Activated CD4-positive, alpha-beta T cell treated with anti-CD3 and anti-CD28 coated beads, Interleukin-2, amount 10 ng/mL, durations not matched to agents 7 days and 5 days (primary cell): ENCODE measurements at places on chromosomes 6 and 20. TPM values are rescaled to one million over a fixed set of nuclear protein-coding genes. Genes with fewer than 3 reads are reported as not detected.

The CGA gene
- total RNA-seq, result not detected

The PAX1 gene
- total RNA-seq, result not detected

The PCSK2 gene
- total RNA-seq, result not detected

The RAB44 gene
- 0.15 TPM for total RNA-seq

- peaks cover 2% of the 10 kb centered on the region for H3K27me3 ChIP-seq
- no peaks in the 10 kb centered on the region for H3K4me1 ChIP-seq
- H3K4me3 ChIP-seq, result no peak overlapping the region
- DNase-seq, result no peak
These were observed 129.1 kb upstream of the DOK5 start for GRCh38 chr20:54346276-54346675.

DNA sequence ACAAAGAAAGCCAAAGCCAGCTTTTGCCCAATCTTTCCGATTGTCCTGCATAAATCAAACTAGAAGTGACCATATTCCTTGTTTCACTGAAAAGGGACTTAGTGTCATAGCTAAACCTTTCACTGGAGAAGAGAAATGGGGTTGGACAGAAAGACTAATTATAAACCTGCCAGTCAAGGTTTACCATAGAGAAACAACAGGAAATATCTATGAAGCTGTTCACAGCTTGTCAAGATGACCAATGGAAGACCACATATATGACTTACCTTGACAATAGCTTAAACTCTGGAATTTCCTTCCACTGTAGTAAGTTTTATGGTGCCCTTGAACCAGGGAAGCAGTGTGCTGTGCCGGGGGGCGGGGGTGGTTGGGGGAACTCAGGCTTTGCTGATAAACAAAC is 107.7 kb upstream of the PHACTR1 start:
- peaks cover 7% of the 10 kb centered on the region for H3K27me3 ChIP-seq
- no peaks in the 10 kb centered on the region for H3K36me3 ChIP-seq
- H3K4me3 ChIP-seq, result no peak overlapping the region
- H3K4me1 ChIP-seq, result peaks cover 2% of the 10 kb centered on the region

DNA sequence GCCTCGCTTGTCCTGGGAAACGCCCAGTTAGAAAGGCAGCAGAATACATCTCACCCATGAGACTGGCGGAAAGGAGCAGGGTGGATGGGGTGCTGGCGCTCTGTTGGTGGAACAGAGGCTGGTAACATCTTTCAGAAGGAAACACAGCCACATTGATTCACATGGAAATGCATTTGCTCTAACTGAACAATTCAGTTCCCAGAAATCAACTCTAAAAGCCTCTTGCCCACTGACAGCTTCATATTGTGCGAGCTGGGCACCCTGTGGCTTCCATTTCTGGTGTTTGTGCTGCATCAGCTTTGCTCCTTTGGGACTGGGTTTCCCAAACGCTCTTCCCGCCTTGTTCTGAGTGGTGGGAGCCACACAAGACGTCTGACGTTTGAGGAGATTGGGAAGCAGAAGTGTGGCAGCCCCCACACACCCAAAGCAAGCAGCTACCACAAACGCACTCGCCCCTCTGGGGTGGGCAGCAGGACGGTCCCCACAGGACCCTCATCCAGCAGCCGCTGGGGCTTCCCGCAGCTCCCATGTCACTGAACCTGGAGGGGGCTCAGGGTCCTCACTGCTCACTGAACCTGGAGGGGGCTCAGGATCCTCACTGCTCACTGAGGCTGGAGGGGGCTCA is 229.5 kb downstream of the ERMARD start:
- no peak overlapping the region for H3K4me3 ChIP-seq
- no peaks in the 10 kb centered on the region for H3K27me3 ChIP-seq
- H3K27ac ChIP-seq, result no peak overlapping the region
